ENCODE measurements at places on chromosomes 3 and 15.

GRCh38 chr3:56423661-56424099 is 44.6 kb downstream of the ERC2 start:
- DNase-seq = no peak

GRCh38 chr15:29093696-29094343 is 175.8 kb downstream of the NSMCE3 start:
- DNase-seq = no peak

GRCh38 chr15:88331291-88331690 is 74.8 kb upstream of the NTRK3 start:
- DNase-seq = peak; percentile 71

- DNase-seq = no peak
Measured at GRCh38 chr15:83199288-83199687, 8.3 kb downstream of the HDGFL3 start.

DNA sequence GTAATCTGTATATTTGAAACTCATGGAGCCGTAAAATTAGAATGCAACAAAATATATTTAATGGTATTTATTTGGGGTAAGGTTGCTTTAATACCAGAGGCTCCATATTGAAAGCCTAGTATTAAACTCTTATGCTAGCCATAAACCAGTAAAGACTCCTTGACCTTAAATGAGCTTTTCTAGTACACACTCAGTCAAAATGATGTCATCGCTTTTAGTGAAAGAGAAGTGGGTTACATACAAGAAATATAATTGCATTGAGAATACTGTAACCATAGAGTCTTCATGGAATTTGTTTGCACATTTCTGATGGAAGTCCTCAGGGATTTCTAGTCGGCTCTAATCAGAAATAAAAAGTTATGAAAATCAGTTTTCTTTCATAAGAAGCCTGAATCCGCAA is 757.6 kb downstream of the GBE1 start:
- DNase-seq = no peak

- DNase-seq = no peak
Measured at GRCh38 chr15:60720493-60721256, 241.7 kb upstream of the ICE2 start.

- no peak for DNase-seq
Measured at GRCh38 chr3:80970292-80970691, 791.2 kb downstream of the GBE1 start.

DNA sequence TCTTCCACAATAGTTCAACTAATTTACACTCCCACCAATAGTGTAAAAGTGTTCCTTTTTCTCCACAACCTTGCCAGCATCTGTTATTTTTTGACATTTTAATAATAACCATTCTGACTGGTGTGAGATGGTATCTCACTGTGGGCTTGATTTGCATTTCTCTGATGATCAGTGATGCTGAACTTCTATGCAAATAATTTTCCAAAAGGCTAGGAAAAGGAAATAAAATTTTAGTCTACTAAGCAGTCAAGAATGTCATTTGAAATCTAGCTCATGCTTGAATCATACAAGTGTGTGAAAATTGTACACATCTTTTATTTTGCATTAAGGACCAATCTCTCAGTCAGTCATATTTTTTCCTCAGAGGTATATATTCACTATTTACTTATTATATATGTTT is 101.7 kb upstream of the UBP1 start:
- DNase-seq = no peak

DNA sequence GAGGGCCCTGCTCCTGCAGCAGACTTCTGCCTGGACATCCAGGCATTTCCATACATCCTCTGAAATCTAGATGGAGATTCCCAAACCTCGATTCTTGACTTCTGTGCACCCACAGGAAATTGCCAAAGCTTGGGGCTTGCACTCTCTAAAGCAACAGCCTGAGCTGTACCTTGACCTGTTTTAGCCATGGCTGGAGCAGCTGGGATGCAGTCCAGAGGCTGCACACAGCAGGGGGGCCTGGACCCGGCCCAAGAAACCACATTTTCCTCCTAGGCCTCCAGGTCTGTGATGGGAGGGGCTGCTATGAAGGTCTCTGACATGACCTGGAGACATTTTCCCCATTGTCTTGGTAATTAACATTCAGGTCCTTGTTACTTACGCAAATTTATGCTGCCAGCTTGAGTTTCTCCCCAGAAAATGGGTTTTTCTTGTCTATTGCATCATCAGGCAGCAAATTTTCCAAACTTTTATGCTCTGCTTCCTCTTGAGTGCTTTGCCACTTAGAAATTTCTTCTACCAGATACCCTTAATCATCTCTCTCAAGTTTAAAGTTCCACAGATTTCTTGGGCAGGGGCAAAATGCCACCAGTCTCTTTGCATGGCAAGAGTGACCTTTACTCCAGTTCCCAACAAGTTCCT is 11.8 kb upstream of the MYO5A start:
- no peak for DNase-seq

DNA sequence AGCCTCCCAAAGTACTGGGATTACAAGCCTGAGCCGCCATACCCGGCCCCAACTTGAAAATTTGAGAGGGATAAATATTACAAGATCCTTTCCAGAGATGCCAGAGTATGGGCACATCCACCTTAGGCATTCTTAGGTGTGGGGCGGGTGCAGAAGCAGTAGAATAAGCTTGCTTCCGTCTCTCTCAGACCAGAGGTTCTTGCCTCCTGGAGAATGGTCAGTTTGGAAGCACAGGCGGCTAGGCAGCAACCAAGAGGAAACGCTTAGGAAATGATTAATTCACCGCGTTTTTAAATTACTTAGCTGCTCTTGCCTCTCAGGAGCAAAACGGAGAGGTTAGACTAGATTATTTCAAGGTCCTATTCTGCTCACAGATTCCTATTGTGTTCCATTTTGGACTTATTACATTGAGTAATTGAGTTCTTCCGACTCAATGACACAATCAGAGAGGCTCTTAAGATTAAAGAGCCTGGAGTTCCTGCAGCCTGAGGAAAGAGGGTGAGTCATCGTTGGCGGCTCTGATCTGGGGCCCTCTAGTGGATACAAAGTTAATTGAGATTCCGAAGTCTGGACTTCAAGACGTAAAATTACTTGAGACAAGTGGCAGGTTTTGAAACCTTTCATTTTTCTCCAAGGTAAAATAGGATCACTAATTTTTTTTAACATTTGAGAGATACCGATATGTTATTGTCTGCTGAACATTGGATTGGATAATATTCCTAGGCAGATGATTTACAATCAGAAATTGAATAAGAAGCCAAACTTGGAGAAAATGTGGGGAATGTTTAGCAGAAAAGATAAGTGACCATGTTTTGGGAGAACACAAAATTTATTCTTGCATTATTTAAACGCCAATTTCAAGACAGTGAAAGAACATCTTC is 5.8 kb upstream of the TOPAZ1 start:
- peak; percentile 83 for DNase-seq

DNA sequence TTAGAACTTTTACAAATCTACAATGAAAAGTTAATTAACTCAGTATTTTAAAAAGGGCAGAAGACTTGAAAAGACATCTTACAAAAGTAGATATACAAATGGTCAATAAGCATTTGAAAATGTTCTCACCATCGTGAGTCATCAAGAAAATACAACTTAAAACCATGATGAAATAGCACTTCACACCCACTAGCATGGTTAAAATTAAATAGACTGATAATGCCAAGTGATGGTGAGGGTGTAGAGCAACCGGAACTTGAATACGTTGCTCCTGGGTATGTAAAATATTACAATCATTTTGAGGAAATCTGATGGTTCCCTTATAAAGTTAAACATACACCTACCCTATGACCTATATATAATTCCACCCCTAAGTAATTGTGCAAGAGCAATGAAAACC is 319.8 kb upstream of the UMPS start:
- DNase-seq = no peak

GRCh38 chr15:70095408-70096214 is 2.1 kb downstream of the TLE3 start:
- no peak for DNase-seq

- no peak for DNase-seq
Measured at GRCh38 chr15:29883126-29883525, 60.9 kb upstream of the TJP1 start.

GRCh38 chr3:192496905-192497587 is 230.3 kb downstream of the FGF12 start:
- no peak for DNase-seq

DNA sequence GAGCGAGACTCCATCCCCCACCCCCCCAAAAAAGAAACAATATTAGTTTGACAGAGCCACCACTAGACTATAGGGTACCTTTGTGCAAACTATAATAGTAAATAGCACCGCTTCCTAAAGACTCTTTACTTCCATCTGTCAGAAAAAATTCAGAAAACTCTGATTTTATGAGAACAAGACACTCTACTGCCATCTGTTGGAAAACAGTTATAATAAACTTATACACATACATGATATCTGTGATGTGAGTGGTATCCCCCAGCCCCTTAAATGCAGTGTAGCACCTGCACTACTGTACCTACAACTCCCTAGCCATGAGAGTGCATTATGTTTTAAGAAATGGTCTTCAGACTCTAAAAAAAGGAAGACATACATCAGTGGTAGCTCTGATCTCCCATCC is 47.1 kb upstream of the CTDSPL start:
- DNase-seq = no peak

- DNase-seq = no peak
Measured at GRCh38 chr3:171741377-171741776, 68.9 kb downstream of the PLD1 start.

- DNase-seq = no peak
Measured at GRCh38 chr15:96020797-96021196, 309.7 kb upstream of the NR2F2 start.

DNA sequence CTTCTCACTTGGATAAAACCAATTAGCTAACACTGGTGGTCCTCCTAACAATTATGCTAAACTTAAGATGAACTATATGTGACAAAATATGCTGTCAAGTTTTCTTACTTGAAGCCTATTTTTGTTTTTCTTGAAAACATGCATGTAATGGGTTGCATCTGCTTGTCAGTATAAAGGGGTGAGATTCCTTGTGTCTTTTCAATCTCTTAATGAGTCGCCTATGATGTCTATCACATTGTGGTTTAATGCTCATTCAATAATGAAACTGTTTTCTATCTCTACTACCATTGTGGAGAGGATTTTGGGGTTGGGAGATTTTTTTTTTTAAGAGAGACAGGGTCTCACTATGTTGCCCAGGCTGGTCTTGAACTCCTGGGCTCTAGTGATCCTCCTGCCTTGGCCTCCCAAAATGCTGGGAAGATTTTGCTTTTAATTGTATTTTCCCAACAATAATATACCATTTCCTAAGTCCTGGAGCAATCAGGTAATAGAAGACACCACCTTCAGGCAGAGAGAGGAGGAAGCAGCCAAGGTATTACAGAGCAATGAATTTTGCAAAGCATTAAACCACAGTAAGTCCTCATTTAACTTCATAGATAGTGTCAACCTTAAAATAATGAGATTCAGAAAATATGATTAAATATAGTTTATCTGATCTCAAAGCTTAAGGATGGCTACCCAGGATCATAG is 17.4 kb upstream of the TRMT10C start:
- DNase-seq = no peak

DNA sequence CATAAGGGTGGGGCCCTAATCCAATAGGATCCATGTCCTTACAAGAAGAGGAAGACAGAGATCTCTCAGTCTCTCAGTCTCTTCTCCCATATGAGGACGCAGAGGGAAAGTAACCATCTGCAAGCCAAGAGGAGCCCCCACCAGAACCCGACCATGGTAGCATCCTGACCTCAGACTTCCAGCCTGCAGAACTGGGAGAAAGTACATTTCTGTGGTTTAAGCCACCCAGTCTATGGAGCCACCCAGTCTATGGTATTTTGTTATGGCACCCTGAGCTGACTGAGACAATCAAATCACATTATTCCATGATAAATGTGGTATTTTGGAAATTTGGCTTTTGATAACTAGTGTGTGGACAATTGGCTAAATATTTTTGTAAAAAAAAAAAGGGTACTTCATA is 101.5 kb upstream of the TMC3 start:
- DNase-seq = no peak
